Aorta (tissue), 5 donors: ENCODE measurements at places on chromosomes 7 and 10. TPM values are rescaled to one million over a fixed set of nuclear protein-coding genes. Genes with fewer than 3 reads are reported as not detected.

GPR15LG gene
- total RNA-seq, result not detected

CALCR gene
- not detected for total RNA-seq

RHOBTB1 gene
- total RNA-seq, result 22.8 TPM

KLLN gene
- total RNA-seq, result 0.29 TPM

TRPV5 gene
- total RNA-seq, result not detected

GIMAP7 gene
- total RNA-seq, result 41.8 TPM

GIMAP8 gene
- 41.4 TPM for total RNA-seq

LIPF gene
- total RNA-seq, result not detected

GPR146 gene
- 17.4 TPM for total RNA-seq
